SW 1271 (cell line): ENCODE measurements at places on chromosomes 2 and 18.

- no peak for DNase-seq
Observed at GRCh38 chr18:35032113-35032512, 9.1 kb upstream of the MAPRE2 start.

DNA sequence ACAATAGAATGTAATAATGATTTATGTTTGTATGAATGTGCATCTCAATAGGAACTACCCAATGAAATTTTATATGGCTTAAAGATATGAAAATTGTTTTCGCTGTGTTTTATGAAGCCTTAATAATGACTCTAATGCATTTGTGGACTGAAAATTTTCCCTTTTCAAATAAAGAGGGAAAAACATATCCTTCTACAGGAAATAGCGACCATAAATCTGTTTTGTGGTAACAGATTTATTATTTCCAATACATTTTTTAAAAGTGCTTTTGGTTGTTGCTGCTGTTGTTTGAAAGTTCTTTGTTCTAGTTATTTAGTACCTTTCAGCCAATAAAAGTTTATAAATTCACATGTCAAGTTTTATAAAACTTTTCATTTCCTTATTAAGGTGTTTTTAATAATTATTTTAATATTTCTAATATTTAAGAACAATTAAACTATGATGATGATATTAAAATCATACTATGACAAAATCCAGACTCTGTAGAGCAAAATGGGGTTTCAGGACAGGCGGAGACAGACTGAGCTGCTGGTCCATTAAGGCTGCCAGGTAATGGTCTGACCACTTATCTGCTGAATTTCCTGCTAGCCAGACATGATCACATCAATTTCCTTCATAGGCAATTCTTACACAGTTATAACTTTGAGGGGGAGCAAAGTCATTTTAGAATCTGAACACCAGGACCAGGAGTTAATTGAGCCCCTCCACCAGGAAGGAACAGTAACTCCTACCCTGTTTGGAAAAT, 65.7 kb upstream of the NEUROD1 start:
- no peak for DNase-seq

GRCh38 chr2:173291412-173291811, 63.3 kb upstream of the CDCA7 start:
- DNase-seq: no peak

- no peak for DNase-seq
Observed at GRCh38 chr18:45588376-45589355, 26.6 kb upstream of the SLC14A2 start.

DNA sequence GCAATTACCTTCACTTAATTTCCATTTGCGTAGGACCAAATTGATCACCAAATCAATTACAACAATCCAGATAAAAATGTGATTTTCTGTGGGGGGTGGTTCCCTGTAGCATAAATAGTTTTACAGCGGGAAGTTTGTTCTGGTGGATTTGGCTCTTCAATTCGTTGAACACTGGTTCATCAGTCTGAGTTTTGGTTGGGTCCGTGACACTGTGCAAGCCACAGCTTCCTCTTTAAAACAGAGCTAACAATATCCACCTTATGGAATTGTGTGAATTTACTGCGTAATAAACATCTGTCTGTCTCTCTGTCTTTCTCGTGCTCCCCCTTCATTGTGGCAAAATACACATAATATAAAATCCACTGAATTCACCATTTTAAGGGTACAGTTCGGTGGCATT, 310.8 kb downstream of the TGIF1 start:
- DNase-seq: no peak
